NCI-H446 treated with DMSO at 0.1 percent for 48 hours (cell line): ENCODE measurements at places on chromosomes 2 and 18.

DNA sequence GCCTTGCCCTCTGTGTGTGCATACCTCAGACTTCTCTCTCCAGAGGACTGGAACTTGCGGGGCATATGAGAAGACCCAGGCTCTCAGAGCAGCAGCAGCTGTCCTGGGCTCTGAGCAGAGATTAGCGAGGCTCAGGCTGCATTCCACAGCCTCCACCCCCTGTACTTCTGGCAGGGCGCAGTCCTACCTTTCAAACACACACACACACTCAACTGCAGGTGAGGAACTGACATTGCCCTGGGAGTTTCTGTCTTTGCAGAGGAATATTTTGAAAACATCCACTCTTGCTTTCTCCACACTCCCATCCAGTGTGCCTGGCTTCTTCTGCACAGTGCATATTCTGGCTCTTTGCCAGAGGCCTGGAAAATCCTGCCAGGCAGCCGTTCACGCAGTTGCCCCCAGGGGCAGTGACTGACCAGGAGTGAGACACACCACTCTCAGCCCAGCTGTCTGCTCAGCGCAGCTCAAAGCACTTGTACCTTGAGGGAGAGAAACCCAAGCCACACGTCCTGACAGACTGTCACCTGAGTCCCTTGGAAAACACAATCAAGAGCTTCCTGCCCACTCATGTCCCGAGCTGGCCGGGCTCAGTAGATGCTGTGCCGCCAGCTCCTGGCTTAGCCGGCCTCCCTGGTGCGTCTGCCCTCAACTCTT lies 460.8 kb downstream of the RNF144A start:
- DNase-seq, result no peak

DNA sequence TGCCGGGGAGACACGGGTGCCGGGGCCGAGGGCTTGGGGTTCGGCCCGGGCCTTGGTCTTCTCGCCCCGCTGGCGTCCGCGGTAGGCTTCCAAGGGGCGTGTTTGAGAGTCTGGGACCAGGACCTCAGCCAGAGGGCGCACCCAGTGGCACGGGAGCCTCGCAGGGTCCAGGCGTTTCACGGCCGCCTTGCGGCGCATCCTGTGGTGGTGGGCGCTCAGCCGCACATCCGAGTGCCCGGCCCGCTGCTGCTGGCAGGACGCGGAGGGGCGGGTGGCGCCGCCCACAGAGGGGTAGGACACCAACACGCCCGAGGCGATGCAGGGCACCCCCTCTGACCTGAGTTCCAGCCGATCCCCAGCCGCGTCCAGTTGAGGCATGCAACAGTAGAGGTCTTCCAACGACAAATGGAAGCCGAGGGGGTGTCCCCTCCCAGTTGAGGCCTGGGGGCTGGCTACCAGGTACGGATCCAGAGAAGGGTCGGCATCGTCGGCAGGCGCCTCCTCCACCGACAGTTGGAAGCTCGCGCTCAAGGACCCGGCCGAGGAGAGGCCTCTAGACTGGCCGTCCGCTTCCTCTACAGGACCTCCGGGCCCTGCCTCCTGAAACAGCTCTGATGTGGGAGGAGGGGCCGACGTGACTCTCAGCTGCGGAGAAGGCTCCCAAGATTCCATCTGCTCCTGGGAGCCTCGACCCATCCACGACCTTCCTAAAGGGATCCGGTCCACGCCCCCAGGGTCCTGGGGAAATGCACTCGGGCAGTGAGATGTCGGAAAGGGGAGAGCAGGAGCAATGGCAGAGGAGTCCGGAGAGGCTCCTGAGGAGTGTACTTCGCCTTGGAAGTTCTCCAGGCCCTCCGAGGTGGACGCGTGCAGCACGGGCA lies 6.3 kb downstream of the C2orf81 start:
- no peak for DNase-seq

- peak; percentile 10 for DNase-seq
Observed at GRCh38 chr2:36507408-36507812, 90.6 kb downstream of the FEZ2 start.

DNA sequence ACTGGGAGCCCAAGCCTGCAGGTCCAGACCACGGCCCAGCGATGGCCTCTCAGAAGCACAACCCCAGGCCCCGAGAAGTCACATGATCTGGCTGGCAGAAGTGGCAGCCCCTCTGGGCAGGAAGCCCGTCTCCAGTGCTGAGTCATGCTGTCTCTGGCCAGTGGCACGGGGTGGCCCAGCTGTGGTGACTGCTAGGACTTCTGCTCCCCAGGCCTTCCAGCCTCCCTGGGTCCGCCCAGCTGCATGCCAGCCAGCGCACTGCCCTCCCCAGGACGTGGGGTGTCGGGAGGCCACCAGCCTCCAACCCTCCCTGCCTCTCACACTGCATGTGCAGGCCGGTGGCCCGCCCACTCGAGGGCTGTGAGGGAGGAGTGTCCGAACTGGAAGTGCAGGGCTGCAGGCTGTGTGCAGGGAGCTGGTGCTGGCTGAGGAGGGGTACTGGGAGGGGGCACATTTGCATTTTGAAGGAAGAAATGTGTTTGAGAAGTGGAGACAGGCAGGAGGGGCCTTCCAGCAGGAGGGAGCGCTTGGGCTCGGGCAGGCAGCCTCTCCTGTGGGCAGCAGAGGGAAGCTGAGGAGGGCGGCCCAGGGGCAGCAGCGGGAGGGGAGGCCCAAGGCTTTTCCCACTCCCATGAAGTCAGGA lies 17.0 kb upstream of the HPCAL1 start:
- DNase-seq, result peak; percentile 52
